ENCODE measurements at places on chromosomes 2 and 18.

DNA sequence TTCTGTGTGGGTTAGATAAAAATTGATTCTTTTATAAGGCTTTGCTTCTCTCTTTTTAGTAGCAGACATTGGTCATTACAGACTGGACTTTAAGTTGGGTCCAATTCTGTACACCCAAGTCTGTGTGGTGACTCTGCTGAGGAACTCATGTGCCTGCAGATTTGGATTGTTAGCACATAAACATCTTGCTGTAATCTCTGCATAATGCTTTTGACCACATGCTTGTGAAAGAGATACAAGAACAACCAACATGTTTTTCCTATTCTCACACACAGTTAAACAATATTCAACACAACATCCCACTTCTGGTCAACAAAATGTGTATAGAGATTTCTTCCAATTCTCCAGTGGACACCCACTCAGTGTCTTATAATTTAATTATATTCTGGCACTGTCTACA, 270.1 kb downstream of the RDH14 start:
- DNase-seq, result no peak

DNA sequence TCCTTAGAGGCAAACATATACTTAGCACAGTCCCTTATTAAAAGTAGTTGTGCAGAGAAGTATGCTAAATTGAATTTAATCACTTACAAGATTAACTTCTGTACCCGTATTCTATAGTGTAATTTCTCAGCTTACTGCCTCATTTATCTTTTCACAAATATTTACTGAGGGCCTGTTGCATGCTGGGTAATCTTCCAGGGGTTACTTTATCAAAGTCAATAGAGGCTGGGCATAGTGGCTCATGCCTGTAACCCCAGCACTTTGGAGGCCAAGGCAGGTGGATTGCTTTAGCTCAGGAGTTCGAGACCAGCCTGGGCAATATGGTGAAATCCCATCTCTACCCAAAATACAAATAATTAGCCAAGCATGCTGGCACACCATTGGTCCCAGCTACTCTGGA, 111.7 kb upstream of the RAB27B start:
- DNase-seq, result no peak

- DNase-seq, result no peak
Measured at GRCh38 chr2:240225131-240225530, 84.7 kb upstream of the OTOS start.

- peak; percentile 33 for DNase-seq
Measured at GRCh38 chr18:57621246-57621604, 411 bp downstream of the NARS1 start.

DNA sequence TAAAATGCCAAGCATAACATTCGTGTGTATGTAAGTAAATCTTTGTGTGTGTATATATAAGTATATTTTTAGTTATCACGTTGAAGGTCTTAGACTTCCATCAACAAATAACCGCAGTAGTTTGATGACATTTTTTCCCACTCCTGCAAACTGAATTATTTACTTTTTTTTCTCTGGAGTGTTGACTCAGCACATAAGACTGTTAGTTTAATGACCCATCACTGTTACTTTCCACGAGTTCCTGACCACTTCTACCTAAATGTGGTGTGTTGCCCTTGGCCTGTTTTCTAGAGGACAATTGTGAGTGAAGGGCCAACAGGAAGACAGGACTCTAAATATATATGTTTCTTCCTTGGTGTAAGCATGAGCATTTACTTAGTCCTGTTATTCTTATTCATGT, 71.3 kb upstream of the TXNDC2 start:
- DNase-seq, result no peak

- DNase-seq, result peak; percentile 43
Measured at GRCh38 chr18:32714571-32715148, 58.2 kb downstream of the KLHL14 start.

GRCh38 chr2:11411768-11412448, 54.1 kb downstream of the E2F6 start:
- peak; percentile 74 for DNase-seq

DNA sequence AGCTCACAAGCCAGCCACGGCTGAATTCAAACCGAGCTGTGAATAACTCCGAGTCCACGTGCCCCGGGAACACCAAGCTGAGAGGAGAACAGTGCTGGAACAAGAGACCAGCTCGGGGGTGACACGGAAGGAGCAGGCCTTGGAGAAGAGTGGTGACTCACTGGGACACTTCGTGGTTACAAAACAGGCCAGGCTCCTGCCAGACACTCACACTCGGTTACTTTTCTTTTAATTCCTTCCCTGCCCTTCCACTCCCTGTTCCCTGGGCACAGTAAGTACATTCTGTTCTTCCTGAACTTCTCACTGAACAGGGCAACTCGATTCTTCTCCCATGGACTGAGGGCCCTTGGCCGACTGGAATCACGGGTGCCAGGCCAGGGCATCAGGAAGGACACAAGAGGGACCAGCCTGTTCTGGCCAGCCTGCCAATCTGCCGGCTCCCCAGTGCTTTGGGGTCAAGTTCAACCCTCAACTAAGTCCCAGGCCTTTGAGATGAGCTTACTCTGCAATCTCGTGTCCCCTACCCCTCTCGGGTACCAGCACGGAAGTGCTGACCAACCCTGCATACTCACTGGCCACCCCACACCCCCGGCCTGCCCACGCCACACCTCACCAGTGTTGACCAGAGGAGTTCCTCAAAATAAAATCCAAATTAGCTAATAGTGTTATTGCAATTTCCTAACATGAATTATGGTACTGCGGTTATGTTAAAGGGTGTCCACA, 87.5 kb downstream of the TFCP2L1 start:
- DNase-seq, result no peak

GRCh38 chr2:143284087-143284675, 155.0 kb downstream of the ARHGAP15 start:
- DNase-seq, result no peak

DNA sequence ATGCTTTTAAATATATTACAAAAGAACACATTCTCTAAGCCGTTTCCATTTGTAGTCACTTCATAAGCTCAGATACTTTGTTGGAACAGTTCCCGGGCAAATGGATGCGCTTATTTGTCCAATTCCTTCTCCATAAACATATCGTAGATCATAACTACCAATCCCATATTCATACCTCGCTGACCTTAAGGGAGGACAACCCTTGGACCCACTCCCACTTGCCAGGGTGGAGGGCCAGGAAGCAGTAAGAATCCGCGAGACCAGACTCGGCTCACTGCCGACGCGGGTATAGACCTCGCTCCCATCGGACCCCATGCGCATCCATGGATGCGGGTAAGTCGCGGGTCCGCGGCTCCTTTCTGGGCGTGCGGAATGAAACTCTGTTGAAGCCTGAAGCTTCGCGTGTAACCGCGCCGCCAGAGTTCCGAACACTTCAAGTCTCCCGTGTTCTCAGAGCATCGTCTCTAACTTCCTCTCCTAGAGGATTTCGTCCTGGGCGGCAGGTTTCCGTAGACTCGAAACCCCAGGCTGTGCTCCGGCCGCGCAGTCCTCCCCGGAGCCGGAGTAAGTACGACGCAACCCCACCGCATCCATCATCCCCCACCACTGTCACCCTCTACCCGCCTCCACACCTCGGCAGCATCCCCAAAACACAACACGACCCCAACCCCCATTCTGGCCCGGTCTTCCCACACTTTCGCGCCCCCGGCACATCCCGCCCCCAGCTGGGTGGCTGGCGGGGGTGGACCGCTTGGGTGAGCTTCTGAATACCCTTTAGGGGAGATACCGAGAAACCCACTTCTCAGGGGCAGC, 1.1 kb downstream of the DSC3 start:
- DNase-seq, result peak; percentile 42

DNA sequence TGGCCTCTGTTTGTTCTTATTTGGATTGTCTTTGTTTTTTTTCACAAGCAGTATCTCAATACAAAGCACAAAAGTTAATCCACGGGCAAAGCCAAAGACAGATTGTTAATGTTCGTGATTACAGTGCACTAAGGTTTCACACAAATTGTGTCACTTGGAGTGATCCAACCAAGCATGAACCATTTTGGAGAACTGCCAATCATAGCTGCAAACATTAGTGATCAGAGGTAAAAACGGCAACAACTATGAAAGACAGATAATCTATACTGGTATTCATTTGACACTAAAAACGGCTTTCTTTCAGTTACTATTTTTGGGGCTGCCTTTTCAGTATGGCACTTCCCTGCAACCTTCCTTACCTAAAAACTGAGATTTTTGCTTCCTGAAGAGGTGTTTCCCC, 213.1 kb upstream of the GULP1 start:
- DNase-seq, result no peak

DNA sequence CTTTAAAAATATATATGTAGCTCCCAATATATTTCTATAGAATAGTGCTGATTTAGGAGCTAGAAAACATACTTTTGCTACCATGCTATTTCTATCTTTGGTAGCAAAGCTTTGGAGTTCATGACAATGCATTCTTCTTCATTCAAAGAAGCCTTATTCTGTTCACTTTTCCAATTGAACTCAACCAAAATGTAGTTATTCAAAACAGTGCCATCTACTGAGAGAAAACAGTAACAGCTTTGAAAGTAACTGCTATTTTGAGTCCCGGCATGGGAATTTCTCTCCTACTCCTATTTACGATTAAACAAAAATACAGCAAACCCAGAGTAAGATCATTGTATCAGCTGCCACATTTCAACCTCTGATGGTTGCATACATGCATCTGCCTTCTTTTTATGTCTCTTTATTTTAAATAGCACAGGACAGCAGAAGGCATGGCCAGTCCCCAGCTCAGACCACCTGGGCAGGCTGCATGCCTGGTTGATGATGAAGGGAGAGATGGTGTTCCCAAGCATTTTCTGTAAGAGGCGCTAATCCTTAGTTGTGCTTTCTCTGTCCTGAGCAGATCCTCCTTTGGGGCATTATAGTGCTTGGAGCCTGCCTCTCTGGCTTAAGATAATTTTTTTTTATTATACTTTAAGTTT, 69.7 kb upstream of the SULT1C3 start:
- DNase-seq, result peak; percentile 13

DNA sequence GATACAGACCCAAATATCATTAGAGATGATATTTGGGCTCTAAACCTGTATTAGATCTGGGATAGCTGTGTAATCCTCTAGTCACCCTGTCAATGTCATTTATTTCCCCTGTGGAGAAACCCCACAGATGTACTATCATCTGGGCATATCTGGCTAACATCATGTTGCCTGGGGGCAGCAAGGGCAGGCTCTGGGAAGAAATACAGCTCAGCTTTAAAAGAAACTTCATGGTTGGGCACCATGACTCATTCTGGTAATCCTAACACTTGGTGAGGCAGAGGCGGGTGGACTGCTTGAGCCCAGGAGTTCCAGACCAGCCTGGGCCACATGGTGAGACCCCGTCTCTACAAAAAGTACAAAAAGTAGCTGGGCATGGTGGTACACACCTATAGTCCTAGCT, 282.5 kb downstream of the SLC8A1 start:
- DNase-seq, result no peak

DNA sequence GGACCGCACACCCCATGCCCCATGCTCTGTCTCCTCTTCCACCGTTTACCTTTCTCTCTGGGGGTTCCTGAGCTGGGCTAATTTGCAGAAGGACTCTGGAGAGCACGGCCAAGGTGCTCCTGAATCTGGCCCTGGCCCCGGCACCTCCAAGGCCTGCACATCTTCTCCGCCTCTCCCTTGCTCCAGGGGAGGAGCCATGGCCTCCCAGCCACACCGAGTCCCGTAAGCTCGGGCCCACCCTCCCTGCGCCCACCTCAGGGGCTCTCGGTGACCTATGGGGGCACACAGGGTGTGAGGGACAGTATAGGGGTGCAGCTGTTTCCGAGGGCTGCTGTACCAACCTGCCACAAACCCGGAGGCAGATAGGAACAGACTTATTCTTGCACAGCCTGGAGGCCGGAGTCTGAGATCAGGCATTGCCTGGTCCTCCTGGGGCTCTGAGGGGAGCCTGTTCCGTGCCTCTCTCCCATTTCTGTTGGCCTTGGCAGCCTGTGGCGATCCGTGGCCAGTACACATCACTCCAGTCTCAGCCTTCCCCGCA, 127.3 kb upstream of the GPC1 start:
- DNase-seq, result no peak

- no peak for DNase-seq
Measured at GRCh38 chr2:217947383-217948350, 55.1 kb downstream of the TNS1 start.

DNA sequence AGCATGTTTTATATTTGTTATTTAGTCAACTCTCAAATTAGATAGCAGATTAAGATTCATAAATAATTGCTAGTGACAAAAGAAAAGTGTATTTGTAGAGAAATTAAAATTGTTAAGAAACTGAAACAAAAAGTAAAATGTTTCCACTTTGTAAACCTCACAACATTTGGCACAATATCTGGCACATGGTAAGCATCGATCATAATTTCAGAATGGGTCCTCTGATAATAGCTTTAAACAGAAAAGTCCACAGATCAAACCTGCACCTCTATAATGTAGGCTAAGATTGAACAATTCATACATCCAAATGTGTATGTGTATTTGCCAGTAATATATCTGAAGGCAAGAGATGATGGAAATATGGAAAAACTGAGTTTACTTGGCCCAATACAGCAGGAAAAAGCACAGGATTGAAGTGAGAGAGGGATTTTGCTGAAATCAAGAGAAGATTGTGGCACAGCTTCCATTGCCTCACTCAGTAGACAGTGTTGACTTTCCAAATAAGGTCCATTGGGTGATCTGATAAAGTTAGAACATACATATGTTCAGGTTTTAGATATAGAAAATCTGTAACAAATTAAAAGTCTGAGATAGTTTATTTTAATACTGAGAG, 39.4 kb downstream of the COBLL1 start:
- no peak for DNase-seq

DNA sequence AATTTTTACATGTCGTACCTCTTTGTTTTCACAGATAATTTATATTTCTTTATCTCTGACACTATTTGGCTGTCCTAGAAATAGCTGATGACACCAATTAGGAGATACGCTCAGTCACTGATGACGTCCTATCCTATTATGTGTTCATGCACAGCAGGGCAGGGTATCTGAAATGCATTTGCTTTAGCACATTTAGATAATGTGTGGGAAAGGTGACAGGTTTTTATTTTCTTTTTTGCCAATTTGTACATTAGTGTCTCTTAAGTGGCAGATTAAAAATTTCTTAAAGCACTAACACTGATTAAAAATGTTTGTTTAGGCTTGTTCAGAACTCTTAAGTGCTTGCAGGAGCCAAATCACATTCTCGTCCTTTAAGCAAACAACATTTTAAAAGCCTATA, 39.7 kb downstream of the CDC42EP3 start:
- DNase-seq, result no peak

DNA sequence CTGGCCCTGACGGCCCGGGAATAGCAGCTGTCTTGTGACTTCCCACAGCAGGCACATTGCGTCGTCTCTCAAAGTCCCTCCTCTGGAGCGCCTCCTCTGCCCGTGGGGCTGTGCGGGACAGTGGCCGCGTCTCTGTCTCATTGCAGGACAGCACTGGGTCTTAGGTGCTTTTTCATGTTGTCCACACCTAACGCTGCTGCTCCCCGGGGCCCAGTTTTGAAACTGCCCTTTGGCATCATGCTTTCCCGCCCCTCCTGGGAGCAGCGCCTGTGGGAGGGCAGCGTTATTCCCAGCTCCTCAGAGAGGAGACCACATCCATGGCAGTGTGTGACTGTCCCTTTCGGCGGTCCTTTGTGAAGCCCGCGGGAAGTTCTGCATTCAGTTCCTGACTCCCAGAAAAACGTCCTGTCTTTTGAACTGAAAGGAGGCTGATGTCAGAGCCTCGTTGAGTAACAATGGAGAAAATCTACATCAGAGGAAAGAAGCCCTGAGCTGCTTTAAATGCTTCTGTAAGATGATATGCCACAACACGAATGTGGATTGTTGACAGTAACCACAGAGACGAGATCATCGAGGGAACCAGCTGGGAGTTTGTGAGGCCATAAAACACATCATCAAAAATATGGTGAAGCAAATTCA, 226.0 kb downstream of the FAM210A start:
- DNase-seq, result peak; percentile 20
